Fibroblast of lung (primary cell): ENCODE measurements at places on chromosomes 4 and X. TPM values are rescaled to one million over a fixed set of nuclear protein-coding genes. Genes with fewer than 3 reads are reported as not detected.

PPARGC1A gene
- total RNA-seq, result 4.4 and 6.9 TPM in 2 replicates

PAGE2B gene
- total RNA-seq, result not detected in 2 replicates

SULT1B1 gene
- not detected in 2 replicates for total RNA-seq

NOX1 gene
- total RNA-seq, result not detected in 2 replicates

AMOT gene
- total RNA-seq, result 4.4 and 6.8 TPM in 2 replicates

GPR82 gene
- total RNA-seq, result not detected in 2 replicates

BRS3 gene
- total RNA-seq, result not detected in 2 replicates

MAGED4B gene
- total RNA-seq, result 22.1 and 23.5 TPM in 2 replicates

BEX2 gene
- 2.8 and 5.9 TPM in 2 replicates for total RNA-seq

AFM gene
- total RNA-seq, result not detected in 2 replicates

SYP gene
- 0.17 and 0.26 TPM in 2 replicates for total RNA-seq

NIPAL1 gene
- under 0.01 TPM in 1 of 2 replicates, not detected in the other for total RNA-seq

CASP3 gene
- total RNA-seq, result 26.4 and 28.2 TPM in 2 replicates

VCX2 gene
- total RNA-seq, result not detected in 2 replicates

ATP1B4 gene
- total RNA-seq, result not detected in 2 replicates

FATE1 gene
- total RNA-seq, result not detected in 2 replicates
